IPS-NIHi11 (cell line): ENCODE measurements at places on chromosomes 6 and 20.

GRCh38 chr6:165729307-165729936 lies 66.4 kb upstream of the PDE10A start:
- peak; percentile 79 for DNase-seq

DNA sequence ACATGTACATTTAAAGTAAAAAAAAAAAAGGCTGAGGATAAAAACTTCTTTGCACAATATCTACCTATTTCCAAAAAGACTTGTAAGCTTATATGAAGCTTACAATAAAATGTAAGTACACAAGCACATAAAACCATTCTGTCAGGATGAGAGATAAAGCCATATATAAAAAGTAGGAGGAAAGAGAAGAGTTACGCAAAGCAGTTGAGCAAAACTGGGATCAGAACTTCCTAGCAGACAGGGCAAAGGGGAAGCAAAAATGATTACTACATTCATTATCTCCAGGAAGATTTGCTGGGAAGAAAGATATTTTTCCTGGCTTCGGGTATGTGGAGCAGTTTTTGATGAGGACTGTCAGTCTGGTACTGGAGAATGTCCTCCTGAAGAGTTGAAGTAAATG lies 198.1 kb downstream of the MTFR2 start:
- DNase-seq: no peak

- DNase-seq: no peak
Measured at GRCh38 chr20:20017844-20018185, 653 bp downstream of the NAA20 start.

DNA sequence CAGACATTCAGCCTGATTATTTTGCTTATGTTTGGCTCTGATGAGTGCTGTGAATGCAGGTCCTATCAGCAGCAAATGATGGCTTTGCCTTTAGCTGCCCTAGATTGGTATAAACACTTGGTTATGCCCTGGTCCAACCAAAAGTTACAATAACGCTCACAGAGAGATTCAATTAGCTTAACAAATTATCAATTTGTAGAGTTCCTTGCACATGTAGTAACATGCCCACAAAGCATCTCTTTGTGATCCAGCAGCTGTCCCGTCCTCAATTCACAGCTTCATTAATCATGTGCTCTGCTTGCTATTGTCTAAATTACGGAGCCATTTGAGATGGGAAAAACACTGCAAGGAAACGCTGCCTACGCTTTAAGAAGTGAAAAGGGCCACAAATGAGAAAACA lies 457.9 kb downstream of the HDGFL1 start:
- DNase-seq: no peak

- no peak for DNase-seq
Measured at GRCh38 chr6:51960419-51960818, 127.0 kb downstream of the PKHD1 start.

DNA sequence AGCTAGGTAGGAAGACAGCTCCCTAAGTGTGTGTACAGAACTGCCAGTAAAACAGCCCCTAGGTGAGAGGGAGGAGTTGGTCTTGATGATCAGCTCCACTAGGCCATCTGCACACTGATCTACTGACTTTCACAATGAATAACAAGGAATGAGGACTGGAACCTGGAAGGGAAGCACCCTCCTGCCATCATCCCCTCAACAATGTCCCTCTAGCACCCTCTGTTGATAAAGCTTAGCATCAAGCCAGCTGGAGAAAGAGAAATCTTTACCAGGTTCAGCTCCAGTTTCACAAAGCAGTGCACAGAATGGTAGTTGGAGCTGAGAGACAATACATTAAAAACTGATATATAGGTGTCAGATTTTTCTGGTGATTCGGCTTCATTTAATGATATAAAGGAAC lies 57.2 kb upstream of the IRAK1BP1 start:
- DNase-seq: peak; percentile 71

DNA sequence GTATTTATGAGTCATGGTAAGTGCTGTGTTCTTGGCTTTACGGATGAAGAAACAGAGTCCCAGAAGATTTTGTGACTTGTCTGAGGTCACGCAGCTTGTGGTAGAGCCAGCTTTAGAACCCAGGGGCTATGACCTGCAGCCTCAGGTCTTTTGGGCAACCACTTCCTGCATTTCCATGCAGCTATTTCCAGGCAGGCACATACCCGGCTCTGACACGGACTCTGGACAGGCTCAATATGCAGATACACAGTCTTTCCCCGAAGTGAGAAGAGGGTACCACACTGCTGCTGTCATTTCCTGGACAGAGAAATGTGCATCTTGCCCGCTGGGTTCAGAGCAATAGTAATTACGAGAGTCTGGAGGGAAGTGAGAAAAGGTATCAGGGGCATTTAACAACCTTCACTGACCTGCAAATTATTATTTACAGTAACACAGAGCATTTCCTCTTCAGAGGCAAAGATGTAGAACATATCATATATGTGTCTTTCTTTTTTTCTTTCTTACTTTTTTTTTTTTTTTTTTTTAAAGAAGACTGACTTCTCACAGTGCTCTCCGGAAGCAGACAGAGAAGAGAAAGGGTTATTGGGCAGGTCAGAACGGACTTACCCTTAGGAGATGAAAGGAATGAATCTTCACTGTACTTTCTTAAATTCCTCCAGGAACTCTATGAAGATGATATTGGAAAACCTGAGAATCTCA lies 185.1 kb downstream of the CLIC5 start:
- no peak for DNase-seq

- peak; percentile 85 for DNase-seq
Measured at GRCh38 chr6:17392978-17393891, at the start of gene CAP2. TSS of gene CAP2 (plus strand) at chr6:17393595. CDS start at chr6:17421556, 27,961 bp downstream.
